Hindlimb muscle (tissue), 1 donor: ENCODE measurements at places on chromosomes 16 and 17.

- DNase-seq = no peak
Observed at GRCh38 chr16:80441935-80442334, 98.9 kb upstream of the DYNLRB2 start.

- DNase-seq = no peak
Observed at GRCh38 chr17:15256689-15257088, 8.4 kb downstream of the PMP22 start.

DNA sequence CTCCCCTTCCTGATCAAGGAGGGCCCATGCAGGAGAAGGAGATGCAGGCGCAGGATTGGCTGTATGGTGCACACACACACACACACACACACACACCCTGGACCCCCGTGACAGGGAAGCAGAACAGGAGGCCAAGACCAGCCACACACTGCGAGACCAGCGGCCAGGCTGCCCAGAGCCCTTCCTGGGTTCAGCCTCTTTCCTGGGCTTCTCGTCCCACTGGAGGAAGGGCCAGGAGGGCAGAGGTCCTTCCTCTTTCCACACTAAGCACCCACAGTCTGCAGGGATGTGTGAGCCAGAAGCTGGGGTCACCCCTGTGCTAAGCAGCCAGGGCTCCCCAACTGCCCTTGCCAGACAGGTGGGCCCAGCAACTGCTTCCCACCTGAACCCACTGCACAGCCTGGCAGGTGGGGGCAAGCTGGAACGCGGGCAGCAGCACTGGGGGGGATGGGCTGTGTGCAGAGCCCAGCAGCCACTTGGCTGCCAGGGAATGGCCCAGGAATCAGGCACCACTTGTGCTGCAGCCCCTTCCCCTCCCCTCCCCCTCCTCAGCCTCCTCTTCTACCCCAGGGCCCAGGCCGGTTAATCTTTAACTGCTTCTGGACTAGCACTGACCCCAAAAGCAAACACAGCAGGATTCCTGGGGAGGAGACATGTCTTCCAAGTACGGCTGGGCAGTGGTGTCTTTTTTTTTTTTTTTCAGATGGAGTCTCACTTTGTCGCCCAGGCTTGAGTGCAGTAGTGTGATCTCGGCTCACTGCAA lies 44.6 kb upstream of the SLC38A10 start:
- no peak for DNase-seq

- DNase-seq = peak; percentile 13
Observed at GRCh38 chr16:72099377-72099818, 5.8 kb downstream of the DHX38 start.

- no peak for DNase-seq
Observed at GRCh38 chr16:50464325-50465290, 83.6 kb upstream of the NKD1 start.
